ENCODE measurements at places on chromosomes 2 and 18.

GRCh38 chr2:228866781-228867180 is 404.3 kb downstream of the PID1 start:
- no peak for DNase-seq

GRCh38 chr2:240432820-240433801 is 2.4 kb upstream of the GPC1 start:
- no peak for DNase-seq

DNA sequence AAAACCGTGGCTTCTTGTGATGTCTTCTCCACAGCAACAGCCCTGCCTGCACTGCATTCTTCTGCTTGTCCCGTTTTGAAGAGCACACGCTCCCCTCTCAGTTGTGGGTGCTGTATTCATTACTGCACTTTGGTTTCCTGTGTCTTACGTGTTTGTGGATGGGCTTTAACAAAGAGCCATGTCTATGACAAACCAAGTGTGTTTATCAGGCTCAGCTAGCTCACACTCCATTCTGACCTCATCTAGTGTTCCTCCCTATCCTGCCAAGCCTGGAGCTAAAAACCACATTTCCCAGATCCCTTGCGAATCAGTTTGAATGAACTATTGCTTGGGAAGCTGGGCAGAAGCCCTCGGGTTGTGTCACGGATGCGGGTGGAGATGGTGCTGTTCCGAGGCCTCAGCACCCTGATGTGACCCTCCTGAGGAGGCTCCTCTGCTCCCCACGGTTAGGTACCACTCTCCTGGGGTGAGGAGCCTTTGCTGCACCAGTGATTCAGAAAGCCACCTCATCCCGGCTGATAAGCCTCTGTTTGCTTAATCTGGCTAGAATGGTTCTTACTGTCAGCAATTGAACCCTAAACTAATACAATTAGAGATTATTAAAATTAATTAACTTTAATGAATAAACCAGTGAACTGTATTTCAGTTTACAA is 116.5 kb downstream of the GALR1 start:
- no peak for DNase-seq

DNA sequence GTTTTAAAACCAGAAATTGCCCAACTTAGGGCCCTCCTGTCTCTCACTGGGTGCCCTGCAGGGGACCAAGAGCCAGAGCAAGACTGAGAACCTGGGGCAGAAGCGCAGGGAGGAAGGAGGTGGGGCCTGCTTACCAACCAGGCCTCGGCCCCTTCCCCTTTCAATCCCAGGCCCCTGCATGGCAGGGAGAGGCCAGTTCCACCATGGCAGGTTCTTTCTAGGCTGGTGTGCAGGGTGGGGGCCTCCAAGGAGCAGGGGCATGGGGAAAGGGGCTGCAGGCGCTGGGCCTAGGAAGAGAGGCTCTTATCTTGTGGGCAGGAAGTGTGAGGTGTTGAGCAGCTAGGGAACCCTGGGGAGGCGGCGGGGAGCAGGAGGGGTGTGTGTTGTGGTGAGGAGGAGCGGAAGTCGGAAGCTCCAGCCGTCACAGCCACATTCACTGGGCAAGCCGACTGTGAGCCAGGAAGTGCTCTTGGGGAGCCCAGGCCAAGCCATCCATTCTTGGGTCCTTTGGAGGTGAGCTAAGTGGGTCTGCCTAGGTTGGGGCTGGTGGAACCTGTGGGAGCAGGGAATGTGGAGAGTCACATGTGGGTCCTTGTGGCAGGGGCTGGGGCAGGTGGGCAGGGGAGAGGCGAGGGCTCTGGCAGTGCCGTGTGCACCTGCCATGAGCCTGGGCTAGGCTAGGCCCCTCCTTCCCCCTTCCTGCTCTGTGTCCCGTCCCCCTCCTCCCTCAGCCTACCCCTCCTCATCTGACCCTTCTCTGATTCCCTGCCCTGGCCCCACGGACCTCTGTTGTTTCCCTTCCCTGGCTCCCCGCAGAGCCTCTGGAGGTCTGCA is at the start of gene PSD4:
Gene PSD4 (plus strand): TSS at position 430 of the 834 bp plus-strand sequence. CDS start 8,486 bp downstream, outside the sequence.
- DNase-seq, result no peak

GRCh38 chr2:77999376-77999775 is 477.2 kb upstream of the LRRTM4 start:
- no peak for DNase-seq

DNA sequence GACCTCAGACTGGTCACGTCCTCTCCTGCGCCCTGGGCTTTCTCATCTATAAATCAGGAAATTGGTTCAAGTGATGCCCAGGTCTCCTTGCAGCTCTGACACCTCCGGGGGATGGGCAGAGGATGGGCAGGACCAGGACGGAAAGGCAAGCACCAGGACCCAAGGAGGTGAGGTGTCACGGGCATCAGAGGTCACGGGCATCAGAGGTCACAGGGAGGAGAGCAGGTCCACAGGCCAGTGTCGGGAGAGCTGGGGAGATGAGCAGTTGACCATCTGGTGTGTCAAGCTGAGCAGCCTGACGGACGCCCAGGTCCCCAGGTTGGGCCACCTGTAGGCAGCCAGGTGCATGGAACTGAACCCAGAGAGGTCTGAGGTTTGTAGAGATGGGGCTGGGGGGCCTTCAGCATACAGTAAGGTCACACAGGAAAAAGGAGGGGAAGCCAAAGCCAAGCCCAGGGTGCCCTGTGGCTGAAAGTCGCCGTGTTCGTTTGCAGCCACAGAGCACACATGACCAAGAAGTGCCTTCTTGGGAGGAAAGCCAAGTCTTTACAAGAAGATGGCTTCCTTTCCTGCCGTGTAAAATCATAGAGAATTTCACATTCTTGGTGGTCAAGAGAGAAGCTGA is 240.4 kb downstream of the ATAD2B start:
- DNase-seq, result no peak

DNA sequence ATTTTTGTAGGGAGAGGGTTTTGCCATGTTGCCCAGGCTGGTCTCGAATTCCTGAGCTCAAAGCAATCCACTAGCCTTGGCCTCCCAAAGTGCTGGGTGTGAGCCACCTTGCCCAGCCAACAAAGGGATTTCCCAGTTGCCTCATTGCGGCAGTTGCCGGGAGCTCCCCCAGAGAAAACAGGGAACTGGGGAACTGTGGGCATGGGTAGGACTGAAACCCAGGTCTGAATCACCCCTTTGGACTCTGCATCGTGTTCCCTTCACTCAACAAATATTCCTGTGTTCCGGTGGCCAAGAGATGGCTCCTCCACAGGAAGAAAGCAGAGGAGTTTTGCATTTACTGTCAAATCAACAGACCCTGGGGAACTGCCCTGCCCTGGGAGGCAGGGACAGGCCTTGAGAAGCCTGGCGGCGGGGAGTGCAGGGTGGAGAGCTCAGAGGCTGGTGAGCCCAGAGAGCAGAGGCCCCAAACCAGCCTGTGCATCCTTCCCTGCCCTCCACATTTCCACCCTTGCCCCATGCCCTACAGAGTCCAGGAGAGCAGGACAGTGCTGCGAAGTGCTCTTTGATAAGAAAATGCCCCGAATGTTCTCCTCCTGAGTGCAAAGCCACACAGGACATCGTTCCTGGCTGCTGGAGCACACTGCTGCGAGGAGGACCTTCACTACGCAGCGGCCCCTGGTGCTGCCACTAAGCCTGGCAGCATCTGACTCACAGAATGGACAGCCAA is 24.9 kb downstream of the MYO7B start:
- DNase-seq, result no peak

DNA sequence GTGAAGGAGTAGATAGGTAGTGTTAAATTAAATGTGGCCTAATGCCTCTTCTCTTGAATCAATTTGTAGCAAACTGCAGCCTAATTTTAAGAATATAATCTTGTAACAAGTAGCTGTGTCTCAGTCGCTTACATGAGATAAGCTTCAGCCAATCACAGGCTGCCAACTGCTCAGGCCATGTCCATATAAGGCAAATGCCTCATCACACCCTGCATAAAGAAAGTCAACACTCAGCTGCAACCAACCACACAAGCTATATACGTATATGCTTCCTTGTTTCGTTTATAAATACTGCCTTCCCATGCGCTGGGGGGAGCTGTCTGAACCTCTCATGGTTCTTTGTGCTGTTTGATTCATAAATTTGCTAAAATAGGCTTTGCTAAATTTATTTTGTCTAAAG is 476.3 kb downstream of the TRIB2 start:
- no peak for DNase-seq

- DNase-seq, result no peak
Measured at GRCh38 chr2:141380008-141380979, 750.5 kb downstream of the LRP1B start.

GRCh38 chr18:27276479-27276878 is 91.4 kb upstream of the CHST9 start:
- DNase-seq, result no peak

GRCh38 chr18:46894124-46894523 is 23.2 kb downstream of the PIAS2 start:
- no peak for DNase-seq

- DNase-seq, result peak; percentile 25
Measured at GRCh38 chr2:235670974-235671787, 177.3 kb downstream of the AGAP1 start.

GRCh38 chr2:34423301-34423700 is 824.2 kb upstream of the FAM98A start:
- no peak for DNase-seq

DNA sequence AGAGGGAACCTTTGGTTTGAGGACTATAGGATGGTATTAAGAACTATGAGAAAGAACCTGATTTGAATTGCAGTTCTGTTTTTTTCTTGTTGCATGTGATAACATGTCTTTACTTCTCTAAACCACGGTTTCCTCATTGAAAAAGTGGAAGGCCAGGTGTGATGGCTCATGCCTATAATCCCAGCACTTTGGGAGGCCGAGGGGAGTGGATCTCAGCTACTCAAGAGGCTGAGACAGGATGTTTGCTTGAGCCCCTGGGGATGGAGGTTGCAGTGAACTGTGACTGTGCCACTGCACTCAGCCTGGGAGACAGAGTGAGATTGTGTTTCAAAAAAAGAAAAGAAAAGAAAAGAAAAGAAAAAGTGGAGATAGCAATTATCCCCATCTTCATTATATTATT is 32.3 kb downstream of the SCN9A start:
- DNase-seq, result no peak

- DNase-seq, result no peak
Measured at GRCh38 chr2:120219291-120219690, 3.9 kb downstream of the TMEM185B start.

- no peak for DNase-seq
Measured at GRCh38 chr2:161913865-161914264, 160.2 kb downstream of the DPP4 start.

- DNase-seq, result peak; percentile 40
Measured at GRCh38 chr2:88874063-88874657, 182.7 kb downstream of the RPIA start.

- DNase-seq, result no peak
Measured at GRCh38 chr18:63073481-63073880, 246.1 kb downstream of the BCL2 start.

DNA sequence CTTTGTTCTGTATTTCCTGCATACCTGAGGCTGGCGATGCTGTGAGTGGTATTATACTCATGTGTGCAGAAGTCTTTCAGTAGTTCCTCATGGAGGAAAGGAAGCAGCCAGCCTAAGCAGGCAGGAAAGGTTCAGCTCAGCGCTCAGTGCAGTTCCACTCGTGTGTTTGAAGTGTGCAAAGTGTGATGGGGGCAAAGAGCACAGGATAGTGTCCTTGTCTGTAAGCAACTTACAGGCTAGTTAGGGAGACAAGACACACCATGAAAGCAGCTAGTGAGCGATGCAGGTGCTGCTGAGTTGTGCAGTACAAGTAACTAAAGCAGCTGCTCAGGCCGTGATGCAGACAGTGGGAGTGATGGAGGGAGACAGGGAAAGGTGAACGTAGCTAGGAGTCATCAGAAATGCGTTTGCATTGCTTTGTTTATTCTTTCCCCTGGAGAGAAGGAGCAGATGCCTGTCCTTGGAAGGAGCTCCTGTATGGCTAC is 146.2 kb downstream of the LDLRAD4 start:
- DNase-seq, result no peak

GRCh38 chr18:48142353-48142752 is 211.9 kb upstream of the SMAD2 start:
- no peak for DNase-seq

DNA sequence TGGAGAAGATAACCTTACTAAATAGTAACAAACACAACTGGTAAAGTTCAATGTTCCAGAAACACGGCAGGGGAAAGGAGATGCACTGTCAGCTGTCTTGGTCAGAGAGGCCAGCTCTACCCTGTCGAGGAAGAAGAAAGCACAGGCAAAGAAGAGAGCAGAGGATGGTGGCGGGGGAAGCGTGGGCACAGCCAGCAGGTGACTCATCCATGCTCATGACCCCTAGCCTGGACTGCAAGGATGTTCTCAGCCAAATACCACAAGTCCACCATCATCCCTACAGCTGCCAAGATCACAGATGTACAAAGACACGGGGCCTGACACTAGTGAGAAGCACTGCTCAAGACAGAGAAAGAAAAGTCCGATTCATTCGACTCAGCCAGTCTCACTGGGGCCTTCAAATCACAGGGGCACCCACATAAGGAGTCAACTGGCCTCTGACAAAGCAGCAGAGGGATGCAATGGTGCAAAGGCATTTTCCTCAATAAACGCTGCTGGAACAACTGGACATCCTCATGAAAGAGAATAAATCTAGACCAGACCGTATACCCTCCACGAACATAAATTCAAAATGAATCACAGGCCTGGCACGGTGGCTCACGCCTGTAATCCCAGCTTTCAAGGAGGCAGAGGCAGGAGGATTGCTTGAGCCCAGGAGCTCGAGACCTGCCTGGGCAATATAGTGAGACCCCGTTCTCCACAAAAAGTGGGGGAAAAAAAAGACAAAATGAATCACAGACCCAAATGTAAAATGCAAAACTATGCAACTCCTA is 5.6 kb downstream of the DTYMK start:
- no peak for DNase-seq

DNA sequence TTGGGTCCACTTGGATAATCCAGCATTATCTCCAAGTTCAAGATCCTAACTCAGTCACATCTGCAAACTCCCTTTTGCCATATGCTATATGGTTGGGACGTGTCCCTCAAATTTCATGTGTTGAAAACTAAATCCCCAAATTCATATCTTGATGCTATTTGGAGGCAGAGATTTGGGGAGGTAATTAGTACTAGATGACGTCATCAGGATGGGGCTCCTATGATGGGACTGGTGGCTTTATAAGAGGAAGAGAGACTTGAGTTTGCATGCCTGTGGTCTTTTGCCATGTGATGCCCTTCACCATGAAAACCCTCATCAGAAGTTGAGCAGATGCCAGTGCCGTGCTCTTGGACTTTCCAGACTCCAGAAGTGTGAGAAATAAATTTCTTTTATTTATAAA is 16.8 kb upstream of the SMAD4 start:
- DNase-seq, result no peak

DNA sequence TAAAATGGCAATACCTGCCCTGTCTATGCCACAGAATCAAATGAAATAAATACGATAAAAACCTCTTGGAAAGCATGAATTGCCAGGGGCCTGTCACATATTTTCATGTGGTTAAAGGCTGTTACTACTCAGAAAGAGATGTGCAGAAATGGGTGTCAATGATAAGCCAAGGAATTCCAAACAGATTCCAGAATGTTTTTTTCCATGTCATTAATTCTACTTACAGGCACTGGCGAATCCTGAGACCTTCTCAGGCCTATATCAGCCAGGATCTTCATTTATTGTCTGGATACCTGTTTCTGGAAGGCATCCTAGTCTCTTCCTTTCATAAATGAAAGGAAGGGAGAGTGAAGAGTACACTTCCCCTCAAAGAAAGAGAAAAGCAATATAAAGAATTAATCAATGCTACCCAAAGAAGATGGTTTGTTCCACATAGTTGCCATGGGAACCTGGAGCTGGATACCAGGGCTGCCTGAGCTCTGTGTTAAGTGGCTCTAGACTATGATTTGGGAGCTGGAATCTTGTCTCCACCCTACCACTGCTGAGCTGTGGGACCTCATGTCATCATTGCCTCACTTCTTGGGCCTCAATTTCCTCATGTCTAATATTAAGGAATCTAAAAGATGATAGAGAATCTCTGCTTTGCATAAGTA is 335.1 kb upstream of the SKOR2 start:
- DNase-seq, result no peak

Data from NCI-H1092 treated with DMSO at 0.1 percent for 48 hours (cell line).